ENCODE measurements at places on chromosomes 3 and 15. TPM values are rescaled to one million over a fixed set of nuclear protein-coding genes. Genes with fewer than 3 reads are reported as not detected.

Gene ARF4
- total RNA-seq, result 125 TPM

Gene THBS1
- total RNA-seq, result 94.2 TPM

Gene MASP1
- total RNA-seq, result not detected

Gene SLC6A6
- total RNA-seq, result 116 TPM

Gene TERC
- total RNA-seq, result 67.2 TPM

Gene TWF2
- 141 TPM for total RNA-seq

Gene ANAPC13
- total RNA-seq, result 41.6 TPM

Gene DIS3L
- total RNA-seq, result 13.9 TPM

Gene HGD
- 1.6 TPM for total RNA-seq

Gene ITIH1
- not detected for total RNA-seq

Gene CFAP92
- not detected for total RNA-seq

Gene EBLN2
- 1.5 TPM for total RNA-seq

Gene LRTM1
- total RNA-seq, result not detected

Gene TMEM207
- not detected for total RNA-seq

Gene MCF2L2
- 0.76 TPM for total RNA-seq

Gene GRK7
- not detected for total RNA-seq

Gene SLCO3A1
- total RNA-seq, result 4.1 TPM

Gene AP3B2
- 0.16 TPM for total RNA-seq

Gene PRR20G
- total RNA-seq, result not detected

Gene EPHB3
- 0.16 TPM for total RNA-seq

Gene SLC22A14
- 0.16 TPM for total RNA-seq

Gene CAPN3
- 1.9 TPM for total RNA-seq

Gene TAGLN3
- 11.9 TPM for total RNA-seq

Gene GOLGA6L10
- 1.3 TPM for total RNA-seq

Gene A4GNT
- not detected for total RNA-seq

Gene TRIM42
- not detected for total RNA-seq
